SJSA1 (cell line): ENCODE measurements at places on chromosomes 3 and 15. TPM values are rescaled to one million over a fixed set of nuclear protein-coding genes. Genes with fewer than 3 reads are reported as not detected.

DNA sequence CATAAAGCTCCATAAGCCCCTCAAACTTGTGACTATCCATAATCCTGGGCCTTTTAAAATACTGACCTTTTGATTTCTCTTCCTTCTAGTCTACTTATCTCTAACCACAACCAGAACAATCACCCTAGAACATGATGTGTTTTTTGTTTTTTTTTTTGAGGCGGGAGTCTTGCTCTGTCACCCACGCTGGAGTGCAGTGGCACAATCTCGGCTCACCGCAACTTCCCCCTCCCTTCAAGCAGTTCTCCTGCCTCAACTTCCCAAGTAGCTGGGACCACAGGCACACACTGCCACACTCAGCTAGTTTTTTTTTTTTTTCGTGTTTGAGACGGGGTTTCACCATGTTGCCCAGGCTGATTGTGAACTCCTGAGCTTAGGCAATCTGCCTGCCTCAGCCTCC is 25.1 kb downstream of the VPS39 start:
- DNase-seq = no peak
- H3K27me3 ChIP-seq = no peaks in the 10 kb centered on the region
- no peaks in the 10 kb centered on the region for H3K4me1 ChIP-seq
- peaks cover 73% of the 10 kb centered on the region for H3K36me3 ChIP-seq
- H3K27ac ChIP-seq = no peak overlapping the region
- H3K4me3 ChIP-seq = no peak overlapping the region

- H3K27me3 ChIP-seq = no peaks in the 10 kb centered on the region
- DNase-seq = peak; percentile 81
- H3K27ac ChIP-seq = peak overlapping the region; percentile 88
- H3K4me1 ChIP-seq = peaks cover 55% of the 10 kb centered on the region
Observed at GRCh38 chr3:23668430-23668904, 137.3 kb upstream of the UBE2E1 start.

GRCh38 chr3:12990306-12990705 is 82.9 kb downstream of the IQSEC1 start:
- H3K27ac ChIP-seq = no peak overlapping the region
- no peaks in the 10 kb centered on the region for H3K36me3 ChIP-seq
- H3K4me3 ChIP-seq = no peak overlapping the region
- peaks cover 20% of the 10 kb centered on the region for H3K27me3 ChIP-seq

C3orf85 gene
- total RNA-seq = not detected in 2 replicates

TMEM212 gene
- total RNA-seq = not detected in 2 replicates

DNA sequence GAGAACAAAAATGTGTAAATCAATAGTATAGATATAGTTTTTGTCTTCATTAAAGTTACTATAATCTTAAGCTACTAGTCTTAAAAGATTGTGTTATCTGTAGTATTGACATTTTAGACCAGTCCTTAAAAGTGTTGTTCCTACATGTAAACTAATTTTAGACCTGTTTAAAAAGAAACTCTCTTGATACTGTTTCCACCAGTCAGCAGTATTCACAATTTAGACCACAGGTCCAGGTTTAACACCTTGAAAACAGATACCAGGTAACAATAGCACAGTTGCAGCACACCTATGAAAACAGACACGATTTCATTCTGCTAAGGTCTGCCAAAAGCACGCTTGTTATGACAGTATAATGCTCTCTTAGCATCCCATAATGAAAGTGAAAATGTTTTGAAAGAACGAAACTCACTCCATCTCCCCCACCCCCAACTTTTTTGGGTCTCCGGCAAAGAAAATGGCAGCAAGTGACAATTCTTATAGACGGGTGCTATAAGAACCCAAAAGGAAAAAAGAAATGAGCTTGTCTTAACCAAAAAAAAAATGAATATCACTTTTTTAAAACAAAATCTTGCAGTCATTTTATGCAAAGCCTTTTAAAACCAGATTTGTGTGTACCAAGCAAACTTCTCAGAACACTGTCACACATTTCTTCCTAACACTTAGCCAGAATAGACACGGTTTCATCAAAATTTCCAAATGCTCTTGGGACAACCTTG is 1.6 kb downstream of the EIF4E3 start:
- no peaks in the 10 kb centered on the region; the same call in 1 of the 2 replicates for H3K36me3 ChIP-seq
- H3K4me1 ChIP-seq = peaks cover 12% of the 10 kb centered on the region
- H3K27me3 ChIP-seq = no peaks in the 10 kb centered on the region
- no peak overlapping the region for H3K27ac ChIP-seq
- no peak for DNase-seq

DNA sequence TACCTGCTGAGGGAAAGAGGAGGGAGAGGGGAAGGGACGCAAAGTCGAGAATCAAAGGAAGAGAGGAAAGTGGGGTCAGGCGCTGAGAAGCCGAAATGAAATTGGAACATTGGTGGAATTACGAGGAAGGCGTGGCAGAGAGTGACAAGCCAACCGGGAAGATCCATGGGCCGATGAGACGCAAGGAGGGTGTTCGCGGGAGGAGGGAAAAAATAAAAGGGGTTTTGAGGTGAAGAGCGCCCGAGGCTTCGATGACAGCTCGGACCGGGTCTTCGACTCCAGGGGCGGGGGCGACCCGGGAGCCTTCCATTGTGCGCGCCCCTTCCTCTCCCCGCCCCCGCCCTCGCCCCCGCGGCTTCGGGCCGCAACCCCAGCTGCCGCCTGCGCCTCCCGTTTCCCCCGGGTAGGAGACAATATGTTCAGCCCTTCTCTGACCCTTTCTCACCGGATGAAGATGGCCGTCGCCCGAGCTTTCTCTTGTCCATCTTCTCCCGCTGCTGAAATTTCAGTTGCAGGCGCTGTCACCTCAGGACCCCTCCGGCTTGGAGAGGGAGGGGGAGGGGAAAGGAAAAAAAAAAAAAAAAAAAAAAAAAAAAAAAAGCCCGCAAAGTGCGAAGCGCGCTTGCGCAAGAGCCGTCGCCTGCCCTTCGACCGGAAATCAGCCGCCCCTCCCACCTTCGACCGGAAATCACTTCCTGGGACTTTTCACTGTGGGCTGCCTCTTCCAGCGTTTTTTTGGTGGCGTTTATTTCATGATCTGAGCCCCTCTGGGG is at the start of gene SENP7:
SENP7 (minus strand) TSS at position 567 of the 773 bp plus-strand sequence; CDS start at position 485, 82 bp downstream.
- 0 out of 2 replicates have a peak, but pooled peaks cover 2% of the 10 kb centered on the region for H3K27me3 ChIP-seq
- peaks cover 6% of the 10 kb centered on the region; the same call in 1 of the 2 replicates for H3K36me3 ChIP-seq
- DNase-seq = peak; percentile 77
- peak within 1 kb of the TSS; percentile 97 for H3K27ac ChIP-seq
- H3K4me3 ChIP-seq = peak within 1 kb of the TSS; percentile 57

DAZL gene
- total RNA-seq = not detected in 2 replicates

PRSS50 gene
- not detected in 2 replicates for total RNA-seq

DNA sequence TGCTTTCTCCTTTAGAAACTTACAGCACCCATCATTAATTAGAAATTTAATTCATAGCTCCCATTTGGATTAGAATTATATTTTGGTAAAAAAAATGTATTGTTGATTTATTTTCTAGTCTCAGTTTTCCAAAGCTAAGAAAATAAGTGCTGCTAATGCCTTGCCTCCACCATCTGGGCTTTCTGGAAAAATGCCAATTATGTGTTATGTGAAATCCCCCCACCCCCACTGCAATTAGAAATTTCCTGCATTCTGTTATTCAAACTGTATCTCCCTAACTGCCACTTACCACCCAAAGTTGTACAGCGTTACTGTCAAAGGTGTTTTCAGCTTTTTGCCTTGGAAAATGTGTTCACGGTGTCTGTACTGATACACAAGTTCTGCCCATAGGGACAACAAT is 617.2 kb upstream of the UBE2E2 start:
- no peaks in the 10 kb centered on the region for H3K36me3 ChIP-seq
- H3K27ac ChIP-seq = no peak overlapping the region
- H3K27me3 ChIP-seq = no peaks in the 10 kb centered on the region
- H3K4me3 ChIP-seq = no peak overlapping the region
- DNase-seq = no peak

WDR93 gene
- 0.05 TPM in 1 of 2 replicates, not detected in the other for total RNA-seq

DNA sequence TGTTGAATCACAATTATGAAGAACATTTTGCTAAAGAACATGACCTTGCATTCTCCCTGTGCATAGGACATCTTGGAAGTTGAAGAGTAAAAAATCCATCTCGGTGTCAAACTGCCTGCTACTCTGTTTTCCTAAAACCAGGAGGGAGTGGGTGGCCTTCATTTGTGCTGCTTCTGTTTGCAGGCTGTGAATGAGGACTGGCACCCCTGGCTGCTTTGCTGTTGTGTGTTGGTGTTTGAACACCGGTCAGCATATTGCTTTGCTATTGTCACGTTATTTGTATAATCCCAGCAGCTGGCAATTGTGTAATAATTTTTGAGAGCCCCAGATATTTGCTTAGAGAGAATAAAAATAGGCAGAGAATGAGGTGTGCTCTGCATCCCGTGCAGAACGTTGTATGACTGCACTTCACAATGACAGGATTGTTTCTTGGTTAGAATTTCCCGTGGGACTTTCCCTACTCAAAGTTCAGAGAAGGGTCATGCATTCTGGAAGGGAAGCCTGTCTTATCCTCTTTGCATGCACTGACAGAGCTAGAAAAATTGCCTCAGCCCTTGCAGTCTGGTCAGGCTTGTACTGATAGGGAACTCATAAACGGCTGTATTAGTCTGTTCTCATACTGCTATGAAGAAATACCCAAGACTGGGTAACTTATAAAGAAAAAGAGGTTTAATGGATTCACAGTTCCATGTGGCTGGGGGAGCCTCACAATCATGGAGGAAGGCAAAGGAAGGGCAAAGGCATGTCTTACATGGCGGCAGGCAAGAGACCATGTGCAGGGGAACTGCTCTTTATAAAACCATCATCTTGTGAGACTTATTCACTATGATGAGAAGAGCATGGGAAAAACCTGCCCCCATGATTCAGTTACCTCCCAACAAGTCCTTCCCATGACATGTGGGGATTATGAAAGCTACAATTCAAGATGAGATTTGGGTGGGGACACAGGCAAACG is 16.3 kb downstream of the SV2B start:
- H3K4me1 ChIP-seq = no peaks in the 10 kb centered on the region
- no peaks in the 10 kb centered on the region for H3K27me3 ChIP-seq
- no peak overlapping the region for H3K4me3 ChIP-seq
- H3K36me3 ChIP-seq = no peaks in the 10 kb centered on the region
- no peak overlapping the region for H3K27ac ChIP-seq

GNL3 gene
- total RNA-seq = 92.6 and 134 TPM in 2 replicates

SLCO2A1 gene
- total RNA-seq = 0.16 TPM in 1 of 2 replicates, not detected in the other

TPM1 gene
- 1,245 and 1,667 TPM in 2 replicates for total RNA-seq

MB21D2 gene
- 18.0 and 22.5 TPM in 2 replicates for total RNA-seq

GRCh38 chr3:64023187-64023860 is at the start of gene PSMD6:
Gene PSMD6, minus strand, starts transcription at chr3:64023494. Its CDS starts 75 bp downstream, at chr3:64023419.
- H3K27ac ChIP-seq = peak within 1 kb of the TSS; percentile 68
- no peaks in the 10 kb centered on the region for H3K27me3 ChIP-seq
- H3K4me3 ChIP-seq = peak within 1 kb of the TSS; percentile 83
- DNase-seq = peak; percentile 84
- peaks cover 48% of the 10 kb centered on the region for H3K36me3 ChIP-seq
- H3K4me1 ChIP-seq = peaks cover 7% of the 10 kb centered on the region

DNA sequence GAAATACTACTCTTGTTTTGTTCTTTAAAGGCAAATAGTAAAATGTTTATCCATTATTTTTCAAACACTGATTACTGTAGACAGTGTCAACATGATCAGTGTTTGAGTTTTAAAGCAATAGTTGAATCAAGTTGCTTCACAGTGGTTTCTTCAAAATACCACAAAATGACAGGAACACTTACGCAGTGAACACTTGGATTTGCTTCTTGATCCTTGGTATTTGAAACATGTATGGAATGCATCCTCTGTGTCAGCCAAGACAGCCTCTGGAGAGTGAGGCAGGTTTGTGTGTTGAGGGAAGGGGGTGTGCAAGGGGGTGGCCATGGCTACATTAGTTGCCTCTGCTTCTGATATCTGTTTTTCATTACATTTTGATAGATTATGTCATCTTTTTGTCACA is 413.0 kb downstream of the RBMS3 start:
- H3K27ac ChIP-seq = peak overlapping the region; percentile 96
- DNase-seq = peak; percentile 85
- H3K4me3 ChIP-seq = no peak overlapping the region
- H3K4me1 ChIP-seq = peaks cover 61% of the 10 kb centered on the region
- H3K27me3 ChIP-seq = no peaks in the 10 kb centered on the region
